HCT116 (cell line): ENCODE measurements at places on chromosomes 4 and X. TPM values are rescaled to one million over a fixed set of nuclear protein-coding genes. Genes with fewer than 3 reads are reported as not detected.
A peak's percentile ranks its signal among the peaks of the same experiment; 100 is the strongest.

Gene DNAAF6
- not detected for total RNA-seq

Gene FAM120C
- 6.1 TPM for total RNA-seq

Gene ERAS
- total RNA-seq: not detected

Gene ABLIM2
- 6.1 TPM for total RNA-seq

DNA sequence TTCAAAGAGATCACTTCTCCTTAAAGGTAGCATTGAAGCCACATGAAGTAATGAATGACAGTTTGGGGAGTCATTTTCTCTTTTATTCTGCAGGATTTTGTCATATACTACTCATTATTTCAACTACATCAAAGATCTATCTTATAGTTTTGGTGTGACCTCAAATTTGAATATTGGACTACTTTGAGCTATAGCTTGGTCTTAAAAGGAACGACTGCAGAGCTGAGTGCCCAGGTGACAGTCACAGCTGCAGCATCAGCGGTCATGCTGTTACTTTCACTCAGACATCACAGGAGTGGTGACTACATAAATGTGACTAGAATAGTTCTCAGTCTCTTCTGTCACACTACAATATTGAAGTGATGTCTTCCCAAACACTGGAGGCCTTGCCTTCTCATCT, 10.7 kb upstream of the SPCS3 start:
- H3K27me3 ChIP-seq: no peaks in the 10 kb centered on the region
- no peak for DNase-seq
- no peak overlapping the region for H3K4me3 ChIP-seq
- H3K27ac ChIP-seq: no peak overlapping the region

- no peaks in the 10 kb centered on the region for H3K27me3 ChIP-seq
- H3K4me3 ChIP-seq: no peak overlapping the region
- no peaks in the 10 kb centered on the region for H3K36me3 ChIP-seq
Measured at GRCh38 chrX:12370497-12370986, 232.3 kb downstream of the FRMPD4 start.

GRCh38 chr4:187335339-187335738, 611.7 kb upstream of the FAT1 start:
- H3K4me3 ChIP-seq: no peak overlapping the region
- no peaks in the 10 kb centered on the region for H3K27me3 ChIP-seq
- H3K27ac ChIP-seq: no peak overlapping the region

DNA sequence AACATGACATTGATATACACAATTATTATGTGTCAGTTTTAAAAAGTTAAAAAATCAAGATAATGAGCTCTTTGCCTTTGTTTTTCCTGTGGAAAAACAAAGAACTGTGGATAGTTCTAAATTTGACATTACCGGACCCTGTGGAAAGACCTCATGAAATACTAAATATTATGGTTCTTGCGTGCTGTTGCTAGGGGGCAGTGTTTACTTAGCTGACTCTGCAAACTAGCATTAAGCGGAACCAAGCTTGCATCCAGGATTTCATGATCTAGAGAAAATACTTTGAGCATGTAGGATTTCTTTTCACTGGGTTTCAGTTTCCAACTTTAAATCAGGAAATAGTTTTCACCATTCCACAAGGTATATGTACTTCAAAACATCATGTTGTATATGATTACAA, 33.6 kb downstream of the CLCN4 start:
- H3K4me3 ChIP-seq: no peak overlapping the region
- no peak overlapping the region for H3K27ac ChIP-seq
- peaks cover 6% of the 10 kb centered on the region for H3K4me1 ChIP-seq
- peak; percentile 41 for DNase-seq
- H3K27me3 ChIP-seq: no peaks in the 10 kb centered on the region

GRCh38 chr4:86993909-86994681, 59.3 kb downstream of the AFF1 start:
- no peak for DNase-seq
- H3K4me3 ChIP-seq: no peak overlapping the region
- no peaks in the 10 kb centered on the region for H3K27me3 ChIP-seq

DNA sequence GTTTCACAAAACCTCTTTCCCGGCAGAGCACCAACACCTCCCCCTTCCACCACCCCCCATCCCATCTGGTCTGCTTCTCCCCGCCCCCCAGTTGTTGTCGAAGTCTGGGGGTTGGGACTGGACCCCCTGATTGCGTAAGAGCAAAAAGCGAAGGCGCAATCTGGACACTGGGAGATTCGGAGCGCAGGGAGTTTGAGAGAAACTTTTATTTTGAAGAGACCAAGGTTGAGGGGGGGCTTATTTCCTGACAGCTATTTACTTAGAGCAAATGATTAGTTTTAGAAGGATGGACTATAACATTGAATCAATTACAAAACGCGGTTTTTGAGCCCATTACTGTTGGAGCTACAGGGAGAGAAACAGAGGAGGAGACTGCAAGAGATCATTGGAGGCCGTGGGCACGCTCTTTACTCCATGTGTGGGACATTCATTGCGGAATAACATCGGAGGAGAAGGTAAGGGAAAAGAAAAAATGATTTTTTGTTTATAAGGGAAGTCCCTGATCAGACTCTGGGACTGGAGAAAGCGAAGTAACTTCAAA, at the start of gene PDGFRA:
Gene PDGFRA, plus strand, starts transcription at position 333 of the 541 bp plus-strand sequence. CDS start 29,476 bp downstream, outside the sequence.
- H3K36me3 ChIP-seq: no peaks in the 10 kb centered on the region
- H3K27me3 ChIP-seq: no peaks in the 10 kb centered on the region
- H3K4me1 ChIP-seq: peaks cover 22% of the 10 kb centered on the region
- no peak for DNase-seq
- H3K27ac ChIP-seq: no peak within 1 kb of the TSS

DNA sequence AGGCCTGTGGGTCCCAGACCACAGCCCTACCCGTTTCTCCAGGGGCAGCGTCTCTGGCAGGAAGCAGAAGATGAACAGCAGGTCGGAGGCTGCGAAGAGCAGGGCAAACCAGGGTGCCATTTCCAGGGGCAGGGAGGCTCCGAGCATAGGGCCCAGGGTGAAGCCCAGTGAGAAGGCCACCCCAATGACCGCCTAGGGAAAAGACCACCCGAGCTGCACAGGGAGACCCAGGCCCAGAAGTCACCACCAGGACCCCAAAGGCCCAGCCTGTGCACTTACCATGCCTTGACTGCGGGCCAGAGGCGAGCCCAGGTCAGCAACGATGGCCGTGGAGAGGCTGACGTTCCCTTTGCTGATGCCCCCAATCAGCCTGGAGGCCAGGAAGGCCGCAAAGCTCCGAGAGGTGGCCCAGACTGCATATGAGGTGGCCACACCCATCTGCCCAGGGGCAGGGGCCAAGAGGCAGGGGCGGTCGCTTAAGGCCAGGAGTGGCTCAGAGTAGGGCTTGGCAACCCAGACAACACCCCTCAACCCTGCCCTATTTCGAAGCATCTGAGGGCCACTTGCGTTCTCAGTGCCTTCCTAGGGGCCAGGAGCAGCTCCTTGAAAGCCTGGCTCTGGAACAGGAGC, 30.8 kb downstream of the NOP14 start:
- H3K27ac ChIP-seq: peak overlapping the region; percentile 73; the same call in 1 of the 2 replicates
- peaks cover 17% of the 10 kb centered on the region for H3K4me1 ChIP-seq
- no peak for DNase-seq
- peaks cover 3% of the 10 kb centered on the region; the same call in 1 of the 2 replicates for H3K36me3 ChIP-seq
- no peak overlapping the region for H3K4me3 ChIP-seq

DNA sequence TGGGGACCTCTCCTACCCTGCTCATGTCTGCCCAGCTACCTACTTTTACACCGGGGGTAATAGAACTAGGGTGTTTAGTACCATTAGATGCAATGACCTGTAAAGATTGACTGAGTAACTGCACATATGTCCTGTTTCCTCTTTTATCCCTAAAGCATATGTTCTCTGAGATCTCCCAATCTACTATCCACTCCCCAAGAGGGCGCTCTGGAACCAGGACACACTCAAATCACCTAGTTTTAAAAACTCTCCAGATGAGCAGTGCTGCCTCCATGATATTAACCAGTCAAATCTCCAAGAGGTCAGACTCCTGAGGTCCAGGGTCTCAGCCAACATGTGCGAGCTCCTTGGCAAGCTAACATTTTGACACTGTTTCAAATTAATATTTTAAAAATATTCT, 87.0 kb upstream of the TSPAN5 start:
- no peak overlapping the region for H3K27ac ChIP-seq
- no peak overlapping the region for H3K4me3 ChIP-seq
- DNase-seq: no peak
- H3K27me3 ChIP-seq: no peaks in the 10 kb centered on the region

- H3K4me3 ChIP-seq: no peak overlapping the region
- H3K36me3 ChIP-seq: no peaks in the 10 kb centered on the region
- H3K27ac ChIP-seq: no peak overlapping the region
- no peaks in the 10 kb centered on the region for H3K27me3 ChIP-seq
Measured at GRCh38 chr4:52838729-52839586, 23.2 kb upstream of the RASL11B start.
